ENCODE measurements at places on chromosomes 1 and 21.

GRCh38 chr1:226135709-226136108 lies 50.8 kb downstream of the ACBD3 start:
- DNase-seq = no peak

GRCh38 chr21:37266515-37267221 lies 466 bp downstream of the VPS26C start:
- DNase-seq = no peak

GRCh38 chr1:39866767-39867166 lies 16.5 kb downstream of the TRIT1 start:
- no peak for DNase-seq

- no peak for DNase-seq
These were observed 19.3 kb downstream of the PHGDH start for GRCh38 chr1:119731060-119731459.

DNA sequence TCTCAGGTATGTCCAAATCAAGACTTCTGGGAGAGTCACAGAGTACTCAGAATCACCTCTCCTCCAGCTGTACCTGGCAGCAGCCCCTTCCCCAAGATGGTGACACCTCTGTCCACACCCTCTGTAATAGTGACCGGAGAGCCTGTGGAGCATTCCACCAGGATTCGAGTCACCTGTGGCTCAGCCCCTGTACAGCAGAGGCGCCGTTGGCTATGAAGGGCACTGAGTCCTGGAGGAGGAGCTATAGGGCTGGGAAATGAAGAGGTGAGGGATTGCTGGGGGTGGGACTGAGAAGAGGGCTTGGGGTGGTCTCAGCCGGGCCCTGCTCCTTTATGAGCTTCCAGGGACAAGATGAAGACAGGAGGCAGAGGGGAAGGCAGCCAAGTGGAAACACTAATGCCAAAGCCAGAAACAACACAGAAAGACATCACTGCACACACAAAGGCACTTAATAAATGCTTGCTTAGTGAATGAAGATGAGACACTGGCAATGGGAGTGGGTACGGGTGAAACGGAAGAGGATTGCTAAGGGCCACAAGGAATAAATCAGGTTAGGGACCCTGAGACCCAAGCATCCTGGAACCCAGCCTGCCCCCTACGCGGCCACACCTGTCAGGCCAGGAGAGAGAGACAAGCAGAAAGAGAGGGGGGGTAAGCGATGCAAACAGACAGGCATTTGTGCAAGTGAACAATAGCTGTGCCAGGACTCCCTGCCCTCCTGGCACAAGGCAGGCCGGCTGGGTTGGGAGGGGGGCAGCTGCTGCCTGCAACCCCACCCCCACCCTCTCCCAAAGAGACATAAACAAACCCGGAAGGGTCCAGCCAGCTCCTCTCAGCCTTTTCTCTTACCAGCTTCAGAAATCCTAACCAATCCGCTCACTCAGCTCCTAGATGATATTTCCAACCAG lies 3.9 kb downstream of the ARHGEF2 start:
- no peak for DNase-seq
